ENCODE measurements at places on chromosomes 1 and 21.

DNA sequence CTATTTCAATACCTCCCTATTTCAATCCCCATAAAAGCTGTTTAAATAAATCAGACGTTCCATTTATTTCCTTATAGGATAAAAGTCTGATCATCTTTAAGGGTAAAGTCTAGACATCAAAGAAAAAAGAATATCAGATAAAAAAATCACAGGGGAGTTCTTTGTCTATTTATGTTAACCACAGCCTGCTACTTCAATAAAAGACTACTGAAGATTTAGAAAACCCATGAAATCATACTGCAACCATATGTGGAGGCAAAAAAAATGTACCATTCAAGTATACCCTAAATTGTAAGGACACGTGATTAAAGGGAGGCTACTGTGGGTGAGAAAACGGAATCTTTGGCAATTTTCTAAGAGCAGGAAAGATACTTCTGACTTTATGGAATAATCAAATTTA lies 108.2 kb upstream of the TNFSF4 start:
- DNase-seq: no peak

DNA sequence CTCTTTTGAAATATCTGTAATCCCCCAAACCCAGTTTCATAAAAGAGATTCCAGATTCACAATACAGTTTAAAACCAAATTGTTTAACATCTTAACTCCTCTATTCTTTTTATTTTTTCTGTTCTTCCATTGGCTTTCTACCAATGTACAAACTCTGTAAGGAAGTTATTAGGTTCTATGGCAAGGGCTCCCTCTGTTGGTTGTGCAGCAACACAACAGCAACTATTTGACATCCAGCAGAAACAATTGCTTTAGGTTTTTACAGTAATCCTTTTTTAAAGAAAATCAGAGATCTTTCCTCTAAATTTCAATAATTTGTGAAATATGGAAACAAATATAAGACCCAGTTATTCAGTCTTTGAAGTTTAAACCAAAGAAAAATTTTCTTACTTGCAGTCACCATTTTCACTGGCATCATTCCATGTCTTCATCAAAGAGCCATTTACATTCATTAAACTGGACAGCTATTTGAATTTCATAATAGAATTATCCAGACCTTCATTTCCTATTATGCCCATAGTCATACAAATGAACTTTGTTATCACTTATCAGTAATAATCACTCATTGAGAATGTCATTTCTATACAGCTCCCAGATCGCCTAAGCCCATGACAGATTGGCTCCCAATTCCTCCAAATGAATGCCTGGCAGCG lies 46.5 kb upstream of the RNF11 start:
- DNase-seq: no peak

- no peak for DNase-seq
These were observed 146.8 kb downstream of the COL11A1 start for GRCh38 chr1:102961549-102961948.

DNA sequence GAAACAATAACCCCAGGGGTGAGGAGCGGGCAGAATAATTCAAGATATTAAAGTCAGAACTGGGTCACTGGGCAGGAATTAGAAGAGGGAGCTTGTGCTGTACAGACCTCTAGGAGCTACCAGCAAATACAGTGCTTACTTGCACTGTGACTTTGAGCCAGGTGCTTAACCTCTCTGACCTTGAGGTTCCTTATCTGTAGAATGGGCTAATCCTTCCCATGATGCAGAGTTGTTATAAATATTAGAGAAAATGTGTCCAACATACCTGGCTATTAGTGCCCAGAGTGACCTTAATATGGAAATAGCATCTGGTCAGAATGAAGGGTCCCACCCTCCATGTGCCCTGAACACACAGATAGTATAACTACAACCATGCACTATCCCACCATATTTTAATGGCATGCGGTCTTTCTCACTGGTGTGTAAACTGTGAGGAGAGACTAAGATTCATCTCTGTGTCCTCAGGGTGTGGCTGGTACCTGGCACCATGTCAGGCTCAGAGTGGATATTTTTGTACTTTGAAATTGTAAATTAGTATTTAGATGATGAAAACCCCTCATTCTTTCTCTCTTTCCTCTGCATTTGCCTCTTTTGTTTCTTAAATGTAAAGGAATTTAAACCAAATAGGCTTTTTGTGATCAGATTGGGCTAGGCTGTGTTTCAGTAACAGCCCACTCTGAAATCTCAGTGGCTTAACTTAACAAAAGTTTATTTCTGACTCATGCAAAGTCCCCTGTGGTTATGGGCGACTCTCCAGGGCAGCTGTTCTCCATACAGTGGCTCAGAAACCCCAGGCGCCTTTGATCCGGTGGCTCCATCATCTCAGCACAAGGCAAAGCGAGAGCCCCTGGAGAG lies 60.0 kb upstream of the ROR1 start:
- no peak for DNase-seq

GRCh38 chr1:9942399-9942938 lies 722 bp downstream of the LZIC start:
- DNase-seq: peak; percentile 27

- no peak for DNase-seq
These were observed 13.2 kb upstream of the CDA start for GRCh38 chr1:20575541-20576336.

- DNase-seq: no peak
These were observed 43.1 kb upstream of the EPS8L3 start for GRCh38 chr1:109806733-109807400.

GRCh38 chr1:14334336-14335176 lies 263.9 kb upstream of the KAZN start:
- DNase-seq: no peak

DNA sequence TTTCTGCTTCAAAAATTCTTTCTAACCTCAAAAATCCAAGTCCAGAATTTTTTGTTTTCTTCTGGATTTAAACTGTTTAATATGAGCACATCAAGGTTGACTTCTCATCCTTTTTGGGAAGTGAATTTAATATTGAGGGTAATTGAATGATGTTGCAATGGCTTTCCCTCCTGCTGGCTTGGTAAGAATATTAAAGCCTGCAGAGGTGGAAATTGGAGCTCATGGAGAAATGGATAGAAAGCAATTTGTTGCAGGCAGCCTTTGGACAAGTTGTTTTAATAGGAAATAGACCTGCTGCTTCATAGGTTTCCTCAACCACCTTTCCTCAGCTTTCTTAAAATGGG lies 124.7 kb downstream of the SYT2 start:
- DNase-seq: no peak

- no peak for DNase-seq
These were observed 65.2 kb downstream of the GPR137B start for GRCh38 chr1:236207569-236207968.

DNA sequence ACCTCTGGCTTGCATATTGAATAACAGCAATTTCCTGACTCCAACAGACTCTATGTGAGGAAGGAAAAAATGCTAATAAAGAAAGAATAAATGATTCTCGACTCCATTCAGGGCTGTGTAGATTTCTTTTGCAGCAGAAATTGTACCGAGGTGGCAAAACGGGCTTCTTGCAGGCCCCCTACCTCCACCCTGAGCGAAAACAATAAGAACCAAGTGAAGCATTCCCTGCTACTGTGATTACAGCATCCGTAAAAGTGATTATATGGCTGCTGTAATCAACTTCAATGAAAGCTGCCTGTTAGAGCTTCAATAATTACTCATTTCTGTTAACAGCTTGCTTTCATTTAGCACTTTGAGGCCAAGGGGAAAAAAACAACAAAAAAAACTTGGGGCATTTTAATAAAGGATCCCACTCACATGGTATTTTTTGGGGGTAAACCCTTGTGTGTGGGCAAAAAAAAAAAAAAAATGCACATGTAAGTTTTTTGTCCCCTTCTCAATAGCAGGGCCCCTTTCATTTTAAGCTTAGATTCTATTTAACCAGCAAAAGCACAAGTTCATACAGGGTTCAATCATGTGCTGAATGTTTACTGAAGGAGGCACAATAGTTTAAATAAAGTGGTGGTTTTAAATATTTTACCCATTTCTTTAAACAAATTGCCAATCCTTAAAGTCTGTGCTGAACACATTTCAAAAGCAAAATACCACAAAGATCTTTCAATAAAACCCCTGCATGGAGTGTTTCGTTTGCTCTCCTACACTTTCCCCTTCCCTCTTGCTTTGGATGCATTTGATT lies 271.6 kb downstream of the LMO4 start:
- DNase-seq: no peak

- DNase-seq: peak; percentile 47
These were observed 13.3 kb downstream of the OVAAL start for GRCh38 chr1:180571832-180572636.

- no peak for DNase-seq
These were observed 31.8 kb downstream of the IGSF21 start for GRCh38 chr1:18139198-18139981.

DNA sequence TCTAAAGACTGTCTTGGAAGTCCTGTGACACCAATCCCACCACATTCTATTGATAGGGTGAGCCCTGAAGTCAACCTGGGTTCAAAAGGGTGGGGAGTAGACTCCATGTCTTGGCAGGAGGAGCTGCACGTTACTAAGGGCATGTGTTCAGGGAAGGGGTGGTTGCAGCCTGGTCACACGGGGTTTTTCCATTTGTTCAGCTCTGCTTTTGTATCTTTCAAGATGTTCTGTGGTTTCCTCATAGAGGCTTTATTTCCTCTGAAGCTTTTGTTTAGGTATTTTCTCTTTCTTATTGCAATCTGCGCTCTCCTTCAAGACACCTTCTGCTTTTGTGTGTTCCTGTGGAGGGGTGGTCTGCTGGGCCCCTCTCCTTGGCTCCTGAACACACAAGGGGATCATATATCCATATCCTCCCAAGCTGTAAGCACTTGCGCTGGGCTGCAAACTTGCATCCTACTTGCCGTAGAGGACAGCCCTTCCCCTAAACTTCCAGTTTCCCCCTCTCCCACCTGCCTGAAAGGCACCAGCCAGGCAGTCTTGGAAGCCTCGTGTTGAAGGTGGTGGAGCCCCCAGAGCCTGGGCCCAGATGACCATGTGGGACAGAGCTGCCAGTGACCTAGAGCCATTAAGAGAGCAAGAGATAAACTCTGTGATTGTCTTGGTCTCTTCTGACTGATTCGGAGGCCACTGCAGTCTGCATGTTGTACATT lies 62.5 kb upstream of the TRAPPC10 start:
- no peak for DNase-seq

DNA sequence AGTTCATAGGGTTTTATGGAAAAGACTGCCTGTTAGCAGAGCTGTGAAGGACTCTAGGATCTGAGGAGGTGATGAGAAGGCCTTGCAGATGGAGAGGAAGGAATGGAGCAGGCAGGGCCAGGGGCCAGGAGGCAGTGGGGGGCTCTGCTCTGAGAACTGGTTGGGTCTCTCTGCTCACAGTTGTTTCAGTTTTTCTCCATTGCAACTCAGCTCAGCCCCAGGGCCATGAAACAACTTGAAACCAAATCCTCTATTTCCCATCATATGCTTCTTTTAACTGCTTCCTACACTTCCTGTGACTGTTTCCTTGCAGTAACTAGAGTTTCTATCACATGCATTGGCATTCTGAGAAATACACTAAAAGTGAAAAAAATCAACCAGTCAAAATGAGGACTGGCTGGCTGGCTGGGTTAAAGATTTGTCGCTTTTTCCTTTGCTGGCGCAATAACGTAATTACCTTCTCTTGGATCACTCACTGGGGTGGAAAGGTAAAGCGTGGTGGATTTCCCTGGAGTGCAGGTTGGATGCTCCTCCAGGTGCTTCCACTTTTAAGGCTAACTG lies 172.0 kb downstream of the CDC7 start:
- DNase-seq: no peak

DNA sequence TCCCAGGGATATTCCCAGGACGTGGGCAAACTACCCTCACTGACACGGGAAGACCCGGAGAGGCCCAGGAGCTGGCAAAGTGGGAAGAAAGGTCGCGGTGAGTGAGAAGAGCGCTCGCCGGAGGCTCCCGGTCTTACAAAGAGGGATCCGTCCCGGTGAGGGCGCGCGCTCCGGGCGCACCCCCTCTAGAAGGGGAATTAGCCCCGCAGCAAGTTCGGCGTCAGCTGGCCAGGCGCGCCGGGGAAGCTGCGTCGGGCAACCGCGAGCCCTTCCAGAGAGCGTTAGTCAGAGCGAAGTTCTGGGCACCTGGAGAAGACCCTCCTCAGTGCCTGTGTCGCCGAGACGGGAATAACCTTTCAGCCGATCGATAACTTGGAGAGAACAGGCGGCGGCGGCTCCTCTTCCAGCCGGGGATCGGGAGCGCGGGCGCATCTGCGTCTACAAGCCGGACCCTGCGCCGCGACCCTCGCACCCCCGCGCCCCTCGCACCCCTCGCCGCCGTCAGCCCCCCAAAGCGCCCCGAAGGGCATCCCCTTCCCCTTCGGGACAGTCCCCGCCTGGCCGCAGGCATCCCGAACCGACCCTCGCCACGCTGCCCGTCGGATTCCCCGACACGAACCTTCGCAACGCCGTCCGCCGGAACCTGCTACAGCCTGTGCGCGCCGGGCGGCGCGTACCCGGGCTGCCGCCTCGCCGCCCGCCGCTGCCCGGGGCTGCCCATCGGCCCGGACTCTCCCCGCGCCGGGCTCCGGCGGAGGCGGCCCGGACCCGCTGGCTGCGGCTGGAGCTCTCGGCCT lies 485 bp downstream of the SIPA1L2 start:
- DNase-seq: peak; percentile 34

DNA sequence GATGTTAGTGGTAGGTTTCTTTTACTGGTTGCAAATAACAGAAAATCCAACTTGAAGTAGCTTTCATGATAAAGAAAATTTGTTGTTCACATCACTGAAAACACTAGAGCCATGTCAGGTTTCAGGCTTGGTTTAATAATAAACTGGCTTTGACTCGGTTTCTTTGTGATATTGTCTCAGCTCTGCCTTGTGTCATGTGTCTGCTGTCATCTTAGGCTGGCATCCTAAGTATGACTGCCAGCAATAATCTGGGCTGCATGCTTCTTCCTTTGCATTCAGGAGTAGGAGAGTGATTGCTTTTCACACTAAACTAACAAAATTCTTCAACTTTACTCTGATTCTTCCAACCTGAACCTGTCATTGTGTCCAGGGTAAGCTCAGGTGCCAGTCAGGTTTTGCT lies 474.0 kb upstream of the B3GALT2 start:
- no peak for DNase-seq

- no peak for DNase-seq
These were observed 25.4 kb upstream of the SDHB start for GRCh38 chr1:17078991-17079868.

DNA sequence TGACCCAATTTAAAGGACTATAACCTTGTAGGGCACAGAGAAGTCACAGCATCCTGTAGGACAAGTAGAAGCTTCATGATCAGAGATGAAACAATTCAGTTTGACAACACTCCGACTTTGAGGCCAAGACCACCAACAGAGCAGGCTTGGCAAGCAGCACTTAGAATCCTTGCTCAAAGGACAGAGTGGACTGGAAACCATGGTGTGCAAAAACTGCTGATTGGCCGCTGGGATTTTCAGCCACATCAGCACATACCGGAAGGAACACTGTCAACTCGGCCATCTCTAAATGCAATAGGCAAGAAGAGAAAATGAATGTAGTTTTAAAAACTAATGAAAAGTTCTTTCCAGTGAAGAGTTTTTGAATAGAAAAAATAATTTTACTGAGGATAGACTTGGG lies 92.0 kb upstream of the PRMT6 start:
- DNase-seq: no peak
